ENCODE measurements at places on chromosomes 2 and 18. TPM values are rescaled to one million over a fixed set of nuclear protein-coding genes. Genes with fewer than 3 reads are reported as not detected.

Gene UNC50
- total RNA-seq, result 51.3 TPM

Gene MEIS1
- total RNA-seq, result 1.8 TPM

Gene LRRFIP1
- total RNA-seq, result 65.1 TPM

Gene DNAH7
- 1.4 TPM for total RNA-seq

Data from A549 treated with GW870086 at 1 μM for 4 hours (cell line).